ENCODE measurements at places on chromosomes 11 and 22.
A peak's percentile ranks its signal among the peaks of the same experiment; 100 is the strongest.

DNA sequence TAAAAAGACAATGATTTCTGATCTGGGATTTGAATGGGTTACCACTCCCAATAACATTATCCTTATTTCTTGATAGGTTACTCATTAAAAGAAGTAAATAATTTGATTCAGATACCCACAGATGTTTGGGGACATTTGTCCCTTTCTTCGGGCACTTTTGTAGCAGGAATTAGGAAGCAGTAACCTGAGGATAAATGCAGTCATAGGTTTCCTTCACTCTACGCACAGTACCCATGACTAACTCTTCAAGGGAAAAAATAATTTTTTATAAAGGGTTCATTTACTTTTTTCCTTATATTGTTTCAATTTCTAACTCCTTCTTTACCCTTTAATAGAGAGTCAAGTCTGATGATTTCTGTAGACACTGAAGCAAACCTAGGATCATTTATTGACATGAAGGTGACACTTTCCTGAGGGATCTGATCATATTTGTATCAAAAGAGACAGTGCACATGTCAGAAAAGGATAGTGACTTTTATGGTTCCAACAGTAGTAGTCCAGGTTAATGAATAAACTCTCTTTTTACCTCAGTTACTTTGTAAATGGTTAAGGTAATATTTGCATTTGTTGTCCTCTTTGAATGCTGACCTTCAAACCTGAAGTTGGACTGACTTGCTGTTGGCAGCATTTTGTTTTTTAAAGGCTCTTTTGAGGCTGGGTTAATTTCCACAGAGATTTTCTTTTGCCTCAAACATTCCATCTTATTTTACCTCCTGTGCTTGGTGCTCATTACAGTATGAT lies 1072.0 kb downstream of the LRRC4C start:
- no peak for DNase-seq

DNA sequence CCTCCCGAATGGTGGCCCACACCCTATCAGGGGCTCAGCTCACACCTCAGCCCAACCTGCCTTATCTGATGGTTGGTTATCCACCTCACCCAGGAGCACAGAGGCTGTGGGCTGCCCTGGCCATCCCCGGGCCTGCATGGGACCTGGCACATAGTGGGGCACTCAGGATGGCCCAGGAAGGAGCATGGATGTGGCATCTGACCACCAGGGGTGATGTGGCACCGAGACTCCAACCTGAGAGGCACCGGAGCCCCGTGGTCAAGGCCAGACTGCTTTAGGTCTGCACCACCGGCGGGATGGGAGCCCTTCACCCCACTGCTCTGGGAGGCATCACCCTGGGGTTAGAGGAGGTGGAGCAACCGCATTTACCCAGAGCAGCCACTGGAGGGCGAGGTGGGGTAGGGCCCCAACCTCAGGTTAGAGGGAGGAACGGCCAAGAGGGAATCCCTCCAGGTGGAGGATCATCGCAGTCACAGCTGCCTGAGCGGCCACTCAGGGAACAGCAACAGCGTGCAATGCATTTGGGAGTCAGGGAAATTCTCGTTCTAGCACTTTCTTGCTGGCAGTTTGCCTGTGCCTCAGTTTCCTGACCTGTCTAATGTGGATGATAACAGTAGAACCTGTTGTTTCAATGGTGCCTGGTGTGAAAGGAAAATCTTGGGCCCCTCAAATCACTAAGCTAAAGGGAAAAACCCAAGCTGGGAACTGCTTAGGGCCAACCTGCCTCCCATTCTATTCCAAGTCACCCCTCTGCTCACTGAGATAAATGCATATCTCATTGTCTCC lies 52.9 kb upstream of the CARS1 start:
- peak; percentile 32 for DNase-seq

- DNase-seq, result no peak
Measured at GRCh38 chr22:37898441-37899181, 7.5 kb upstream of the MICALL1 start.

GRCh38 chr11:64007629-64008282 lies 21.5 kb downstream of the OTUB1 start:
- DNase-seq, result peak; percentile 70

Data from NCI-H460 (cell line).